Endothelial cell of umbilical vein (primary cell): ENCODE measurements at places on chromosomes 16 and 17. TPM values are rescaled to one million over a fixed set of nuclear protein-coding genes. Genes with fewer than 3 reads are reported as not detected.

DNA sequence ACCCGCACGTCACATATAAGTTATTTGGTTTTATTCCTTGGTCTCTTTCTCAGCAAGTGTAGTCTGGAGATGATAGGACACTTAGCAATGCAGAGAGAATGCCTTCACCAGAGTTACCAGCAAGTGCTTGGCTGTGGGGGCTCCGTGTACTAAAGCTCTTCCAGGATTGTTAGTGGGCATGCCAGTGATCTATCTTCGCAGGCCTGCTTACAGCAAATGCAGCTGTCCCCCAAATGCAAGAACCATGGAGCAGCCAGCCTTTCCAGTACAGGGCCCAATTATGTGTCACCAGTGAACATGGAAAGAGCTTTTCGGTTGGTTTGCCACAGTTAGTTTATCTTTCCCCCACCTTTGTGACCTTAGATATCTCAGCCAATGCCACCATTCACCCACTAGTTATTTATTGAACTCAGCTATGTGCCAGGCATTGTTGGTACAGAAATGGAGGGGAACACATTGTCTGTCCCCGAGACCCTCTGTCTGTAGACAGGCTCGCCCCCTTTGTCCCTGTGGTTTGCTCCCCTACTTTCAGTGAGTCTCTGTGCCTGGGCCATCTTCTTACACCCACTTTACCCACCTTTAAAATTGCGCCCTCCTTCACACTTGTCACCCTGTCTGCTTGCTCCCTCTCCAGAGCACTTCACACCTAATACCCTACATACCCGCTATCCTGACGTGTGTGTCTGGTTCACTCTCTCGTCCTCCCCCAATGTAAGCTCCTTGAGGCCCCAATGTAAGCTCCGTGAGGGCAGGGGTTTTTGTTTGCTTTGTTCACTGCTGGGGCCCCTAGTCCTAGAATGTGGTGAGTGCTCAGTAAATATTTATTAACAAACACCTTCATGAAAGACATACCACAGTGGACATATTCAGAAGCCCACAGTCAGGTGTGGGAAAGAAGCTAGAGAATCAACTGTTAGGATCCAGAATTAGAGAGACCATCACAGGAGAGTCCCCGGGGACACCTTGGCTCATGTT, 13.3 kb downstream of the USP10 start:
- DNase-seq, result no peak
- no peak overlapping the region for H3K4me3 ChIP-seq
- H3K36me3 ChIP-seq, result no peaks in the 10 kb centered on the region
- no peak overlapping the region for H3K27ac ChIP-seq

GRCh38 chr16:89009343-89010209, 32.6 kb upstream of the CBFA2T3 start:
- H3K4me1 ChIP-seq, result no peaks in the 10 kb centered on the region
- peak; percentile 16 for DNase-seq
- H3K4me3 ChIP-seq, result no peak overlapping the region
- H3K27me3 ChIP-seq, result no peaks in the 10 kb centered on the region
- no peaks in the 10 kb centered on the region for H3K36me3 ChIP-seq
- no peak overlapping the region for H3K27ac ChIP-seq

DNA sequence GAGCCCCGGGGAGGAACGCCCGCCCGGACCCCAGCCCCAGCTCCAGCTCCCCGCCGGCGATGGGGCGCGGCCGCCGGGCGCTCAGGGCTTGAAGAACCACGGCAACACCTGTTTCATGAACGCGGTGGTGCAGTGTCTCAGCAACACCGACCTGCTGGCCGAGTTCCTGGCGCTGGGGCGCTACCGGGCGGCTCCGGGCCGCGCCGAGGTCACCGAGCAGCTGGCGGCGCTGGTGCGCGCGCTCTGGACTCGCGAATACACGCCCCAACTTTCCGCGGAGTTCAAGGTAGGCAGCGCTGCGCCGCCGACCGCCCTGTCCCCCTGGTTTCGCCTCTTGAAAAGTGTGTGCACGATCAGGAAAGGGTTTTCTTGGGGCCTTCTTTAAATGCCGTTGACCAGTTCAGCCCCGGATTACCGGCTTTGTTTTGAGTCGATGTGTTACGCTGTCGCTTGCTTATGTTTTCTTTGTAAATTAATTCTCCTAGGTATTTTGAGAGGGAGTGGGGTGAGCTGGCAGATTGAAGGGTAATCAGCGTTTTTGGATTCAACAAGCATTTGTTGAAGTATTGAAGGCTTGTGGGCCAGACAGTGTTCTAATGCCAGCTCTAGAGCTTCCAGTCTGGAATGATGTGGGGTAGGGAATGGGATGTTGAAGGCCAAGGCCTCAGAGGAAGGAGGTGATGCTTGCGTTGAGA, 681 bp downstream of the USP43 start:
- H3K27me3 ChIP-seq, result peaks cover 15% of the 10 kb centered on the region
- no peak overlapping the region for H3K27ac ChIP-seq
- no peaks in the 10 kb centered on the region for H3K36me3 ChIP-seq
- DNase-seq, result no peak
- peaks cover 4% of the 10 kb centered on the region for H3K4me1 ChIP-seq

The SULT1A2 gene
- total RNA-seq, result not detected in 2 replicates

The NPIPB8 gene
- total RNA-seq, result 0.90 TPM in 1 of 2 replicates, not detected in the other
